Jurkat, Clone E6-1 (cell line): ENCODE measurements at places on chromosomes 3 and 15.

- no peak for DNase-seq
These were observed 83.0 kb downstream of the PDCD6IP start for GRCh38 chr3:33881156-33882064.

DNA sequence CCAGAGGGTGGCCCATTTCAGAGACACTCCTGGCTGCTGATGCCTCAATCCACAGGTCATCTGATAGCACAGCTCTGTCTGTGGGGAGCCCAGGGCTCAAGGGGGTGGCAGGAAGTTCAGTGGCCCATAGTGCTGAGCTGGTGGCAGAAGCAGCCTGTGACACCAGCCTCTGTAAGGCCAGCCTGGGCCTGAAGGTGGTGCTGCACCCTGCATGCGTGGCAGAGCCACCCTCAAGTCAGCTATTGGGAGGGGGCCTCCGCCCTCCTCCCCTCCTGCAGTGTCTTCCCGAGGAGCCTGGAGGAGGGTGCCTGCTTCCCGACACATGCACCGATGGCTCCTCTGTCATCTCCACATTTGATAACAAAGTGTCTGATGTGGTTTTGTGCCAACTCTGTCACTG is 3.0 kb downstream of the PLA1A start:
- DNase-seq, result peak; percentile 12

DNA sequence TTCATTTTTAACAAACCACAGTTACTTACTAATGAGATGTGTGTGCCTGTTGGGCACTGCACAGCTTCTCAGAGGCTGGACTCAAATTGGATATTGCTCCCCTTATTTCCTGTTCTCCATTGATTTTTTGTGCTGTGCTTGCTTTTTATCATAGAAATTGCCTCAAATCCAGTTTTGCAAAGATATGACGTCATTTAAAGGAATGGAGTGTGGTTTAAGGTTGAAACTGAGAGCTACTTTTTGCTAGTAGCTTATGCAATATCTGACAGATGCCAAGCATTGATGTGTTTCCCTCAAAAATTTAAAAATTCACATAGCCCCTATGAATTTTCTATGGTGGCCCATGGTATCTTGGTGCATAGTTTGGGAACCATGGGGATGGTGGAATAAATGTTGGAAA is 67.7 kb upstream of the ROPN1 start:
- DNase-seq, result no peak

GRCh38 chr15:101351736-101352135 is 56.7 kb upstream of the SNRPA1 start:
- no peak for DNase-seq

- DNase-seq, result no peak
These were observed 3.7 kb downstream of the FOXL2NB start for GRCh38 chr3:138950701-138951100.

DNA sequence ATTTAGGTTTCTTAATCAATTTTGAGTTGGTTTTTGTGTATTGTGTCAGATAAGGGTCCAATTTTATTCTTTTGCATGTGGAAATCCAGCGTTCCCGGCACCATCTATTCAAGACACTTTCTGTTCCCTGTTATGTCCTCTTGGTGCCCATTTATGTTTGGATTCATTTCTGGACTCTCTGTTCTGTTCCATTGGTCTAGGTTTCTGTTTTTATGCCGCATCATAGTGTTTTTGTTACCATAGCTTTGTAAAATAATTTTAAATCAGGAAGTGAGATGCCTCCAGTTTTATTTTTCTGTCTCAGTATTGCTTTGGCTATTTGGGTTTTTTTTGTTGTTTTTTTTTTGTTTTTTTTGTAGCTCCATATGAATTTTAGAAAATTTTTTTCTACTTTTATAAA is 97.1 kb downstream of the LRRC28 start:
- DNase-seq, result no peak

DNA sequence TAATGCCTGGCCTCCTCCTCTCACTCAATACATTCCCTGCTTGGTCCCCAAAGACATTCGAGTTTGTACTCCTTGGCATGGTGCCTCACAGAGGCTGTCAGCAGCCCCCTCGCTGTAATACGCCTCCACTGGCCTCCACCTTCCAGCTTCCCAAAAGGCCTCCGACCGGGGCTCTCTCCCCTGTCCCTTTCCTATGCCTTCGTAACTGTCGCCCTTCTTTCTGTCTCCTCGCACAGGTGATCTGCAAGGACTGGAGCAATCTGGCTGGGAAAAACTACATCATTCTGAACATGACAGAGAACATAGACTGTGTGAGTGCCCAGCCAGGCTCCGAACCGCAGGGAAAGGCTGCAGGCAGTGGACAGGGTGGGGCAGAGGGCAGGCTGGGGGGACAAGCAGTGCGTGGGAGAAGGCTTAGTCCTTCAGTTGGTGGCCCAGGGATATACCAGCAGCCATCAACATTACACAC is 10.7 kb upstream of the ABTB1 start:
- no peak for DNase-seq

- DNase-seq, result no peak
These were observed 16.4 kb upstream of the ZNF609 start for GRCh38 chr15:64443747-64444621.

DNA sequence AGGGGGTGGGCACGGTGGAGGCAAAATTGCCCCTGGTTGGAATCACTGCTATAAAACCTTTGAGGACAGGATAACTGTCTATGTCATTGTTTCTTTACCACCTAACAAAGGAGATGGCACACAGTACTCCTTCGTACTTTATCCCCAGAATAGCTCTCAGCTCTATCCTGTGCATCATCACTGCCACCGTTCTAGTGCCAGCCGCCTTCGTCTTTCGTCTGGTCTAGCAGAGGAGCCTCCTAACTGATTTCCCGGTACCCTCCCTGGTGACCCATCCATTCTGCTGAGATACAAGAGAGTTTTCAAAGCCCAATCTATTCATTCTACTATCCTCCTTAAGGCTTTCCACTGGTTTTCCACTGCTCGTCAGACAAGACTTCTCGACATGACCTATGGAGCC is 67.9 kb upstream of the PRICKLE2 start:
- DNase-seq, result no peak

DNA sequence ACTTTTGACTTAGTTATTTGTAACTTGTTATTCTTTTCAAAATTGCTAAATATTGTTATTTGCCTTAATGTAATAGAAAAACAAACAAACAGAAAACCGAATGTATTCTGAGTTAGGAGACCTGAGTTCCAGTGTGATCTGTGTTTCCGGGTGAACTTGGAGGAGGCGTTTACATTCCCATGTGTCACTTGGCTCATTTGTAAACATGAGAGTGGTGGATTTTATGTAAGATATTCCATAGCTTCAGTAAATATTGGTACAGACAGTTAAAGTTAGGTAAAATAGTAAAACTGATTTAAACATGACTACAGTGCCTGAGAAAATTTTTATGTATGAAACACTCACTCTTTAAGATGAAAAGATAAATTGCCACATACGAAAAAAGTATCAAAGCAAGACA is 287.3 kb upstream of the POU1F1 start:
- no peak for DNase-seq

GRCh38 chr3:103953796-103954195 is 1412.9 kb upstream of the ALCAM start:
- DNase-seq, result no peak

- no peak for DNase-seq
These were observed 20.2 kb upstream of the PPM1L start for GRCh38 chr3:160735826-160736225.

DNA sequence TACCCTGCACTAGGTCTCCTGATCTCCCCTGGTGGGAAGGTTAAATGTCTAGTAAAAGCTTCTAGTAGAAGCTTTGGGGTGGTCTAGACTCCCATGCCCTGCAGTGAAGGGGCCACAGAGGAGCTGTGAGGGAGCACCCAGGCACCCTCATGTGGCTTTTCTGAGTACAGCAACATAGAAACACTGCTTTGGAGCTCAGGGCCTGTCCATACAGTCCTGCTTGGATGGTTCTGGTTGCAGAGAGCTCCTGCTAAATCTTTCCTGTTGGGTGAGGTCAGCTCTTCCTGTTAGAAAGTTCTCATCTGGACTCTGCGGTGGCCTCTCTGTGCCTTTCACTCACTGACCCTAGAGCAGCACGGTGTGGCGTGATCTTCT is 47.8 kb downstream of the GPD1L start:
- DNase-seq, result no peak

GRCh38 chr3:160544844-160545503 is 20.4 kb downstream of the KPNA4 start:
- no peak for DNase-seq

DNA sequence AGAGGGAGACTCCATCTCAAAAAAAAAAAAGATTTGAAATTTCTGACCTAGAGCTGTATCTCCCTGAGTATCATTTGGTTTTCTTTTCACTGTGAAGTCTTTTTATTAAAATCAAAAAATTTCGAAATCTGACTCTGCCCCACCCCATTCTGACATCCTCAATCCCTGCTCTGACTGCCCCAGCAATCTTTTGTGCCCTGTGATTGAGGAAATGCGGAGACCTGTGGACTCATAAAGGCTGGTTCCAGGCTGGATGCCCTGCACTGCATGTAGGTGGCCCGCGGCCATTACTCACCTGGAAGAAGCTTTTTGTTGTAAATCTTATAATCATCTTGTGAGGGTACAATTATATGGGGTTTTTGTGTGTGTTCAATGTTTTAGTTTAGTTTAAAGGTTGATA is 147.3 kb upstream of the SEMA6D start:
- DNase-seq, result no peak

- DNase-seq, result no peak
These were observed 179.4 kb downstream of the ABHD5 start for GRCh38 chr3:43870120-43870519.

DNA sequence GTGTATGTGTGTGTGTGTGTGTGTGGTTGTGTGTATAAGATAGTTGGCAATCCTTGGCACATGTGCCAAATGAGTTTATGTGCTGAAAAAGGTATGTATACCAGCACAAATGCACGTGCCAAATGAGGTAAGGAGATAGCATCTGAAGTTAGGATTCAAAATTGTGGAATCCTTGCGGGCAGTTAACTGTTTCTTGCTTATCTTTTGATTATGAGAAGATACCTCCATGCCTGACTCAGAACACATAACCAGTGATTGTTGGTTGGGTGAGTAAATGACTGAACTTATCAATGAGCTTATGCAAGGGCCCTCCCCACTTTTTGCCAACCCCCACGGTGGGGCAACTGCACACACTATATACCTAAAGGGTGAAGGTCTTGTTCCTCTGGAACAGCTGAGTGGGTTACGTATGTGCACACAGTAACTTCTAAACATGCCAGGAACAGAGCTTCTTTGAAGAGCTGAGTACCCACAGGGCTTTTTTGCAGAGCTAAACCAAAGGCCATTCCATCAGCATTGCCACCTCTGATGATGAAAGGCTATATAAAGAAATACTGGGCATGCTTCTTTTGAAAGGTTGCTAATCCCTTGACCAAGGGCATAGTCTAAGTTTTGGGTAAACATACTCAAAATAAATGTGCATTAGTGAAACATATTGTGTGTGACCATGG is 60.1 kb downstream of the MEIS2 start:
- DNase-seq, result no peak

DNA sequence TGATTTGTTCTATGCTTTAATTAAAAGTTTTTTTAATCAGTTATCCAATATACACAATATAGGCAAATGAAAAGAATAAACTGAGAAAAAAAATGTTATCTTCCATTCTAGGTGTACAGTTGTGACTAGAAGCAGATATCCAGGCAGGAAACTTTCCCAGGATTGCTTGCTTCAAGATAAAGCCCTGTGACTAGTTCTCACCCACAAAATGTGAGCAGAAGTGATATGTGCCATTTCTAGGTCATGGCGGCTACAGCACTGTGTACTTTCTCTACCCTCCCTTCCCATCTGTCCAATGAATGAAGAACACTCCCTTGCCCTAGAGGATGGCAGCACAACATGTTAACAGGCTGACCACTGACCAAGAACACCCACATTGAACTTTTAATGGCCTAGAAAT is 110.5 kb upstream of the STT3B start:
- no peak for DNase-seq

DNA sequence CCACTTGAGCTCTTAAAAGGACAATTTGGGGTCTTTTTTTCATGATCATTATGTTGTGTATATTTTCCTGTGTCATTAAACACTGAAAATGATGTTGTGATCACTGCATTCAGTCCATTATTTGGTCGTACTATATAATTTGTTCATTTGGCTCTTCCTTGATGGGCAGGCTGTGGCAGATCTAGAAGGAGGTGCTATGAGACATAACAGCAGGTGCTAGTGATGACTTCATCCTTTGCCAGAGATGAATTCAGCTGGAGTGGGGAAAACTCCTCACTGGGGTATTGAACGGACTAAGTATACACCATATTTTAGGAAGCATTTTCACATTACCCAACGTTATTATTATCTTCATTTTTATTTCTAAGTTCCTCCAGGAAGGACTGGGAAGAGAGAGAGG is 12.0 kb downstream of the CMTM7 start:
- no peak for DNase-seq

DNA sequence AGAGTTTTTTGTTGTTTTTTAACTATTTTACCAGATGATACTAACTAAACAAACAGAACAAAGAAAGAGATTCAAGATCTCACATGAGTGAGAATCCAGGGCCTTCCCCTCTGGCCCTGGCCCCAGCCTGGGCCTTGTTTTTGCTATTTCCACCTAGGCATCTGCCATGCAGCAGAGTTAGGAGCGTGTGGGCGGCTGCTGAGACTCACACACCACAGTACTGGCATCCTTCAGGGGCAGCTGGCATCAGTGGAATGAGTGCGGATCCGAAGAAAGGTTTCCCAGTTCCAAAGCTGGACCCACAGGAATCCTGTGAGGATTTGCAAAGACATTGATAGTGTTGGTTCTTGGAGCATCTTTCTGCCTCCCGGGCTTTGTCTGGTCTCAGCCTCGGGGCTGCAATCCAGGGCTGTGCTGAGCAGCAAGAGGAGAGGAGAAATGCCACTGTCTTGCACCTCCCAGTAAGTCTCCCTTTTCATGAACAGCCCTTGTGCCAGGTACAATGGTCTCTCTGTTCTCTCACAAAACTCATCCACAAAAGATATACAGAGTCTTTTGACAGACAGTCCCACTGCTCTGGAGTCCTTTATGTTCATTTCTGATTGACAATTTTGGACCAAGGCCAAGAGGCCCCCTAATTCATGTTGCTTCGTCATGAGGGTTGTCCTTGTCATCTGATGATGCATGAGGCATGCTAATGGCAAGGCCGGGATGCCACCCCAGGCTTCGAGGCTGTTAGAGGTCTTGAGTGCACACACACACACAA is 46.6 kb downstream of the APH1B start:
- no peak for DNase-seq

DNA sequence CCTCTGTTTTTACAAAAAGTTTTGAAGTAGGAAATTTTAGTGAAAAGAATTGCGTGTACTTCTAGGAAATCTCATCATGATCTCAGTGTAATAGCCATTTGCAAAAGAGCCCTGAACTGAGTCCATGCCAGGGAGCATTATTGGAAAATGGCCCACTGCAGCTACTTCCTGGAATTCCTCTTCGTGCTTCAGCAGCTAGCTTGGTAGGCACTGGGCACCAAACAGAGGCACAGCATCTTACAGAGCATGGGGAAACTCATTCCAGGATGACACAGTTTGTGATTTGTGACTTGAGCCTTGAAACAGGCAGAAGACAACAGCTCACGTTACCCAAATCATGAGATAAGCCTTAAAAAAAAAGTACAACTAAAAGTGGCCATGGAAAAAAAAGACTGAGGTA is 179.1 kb downstream of the WDR72 start:
- no peak for DNase-seq

- DNase-seq, result no peak
These were observed 742.2 kb upstream of the EPHA6 start for GRCh38 chr3:96072226-96072625.
